ENCODE measurements at places on chromosomes 6 and 20.

GRCh38 chr6:53483423-53484353, 61.2 kb downstream of the GCLC start:
- DNase-seq = no peak

DNA sequence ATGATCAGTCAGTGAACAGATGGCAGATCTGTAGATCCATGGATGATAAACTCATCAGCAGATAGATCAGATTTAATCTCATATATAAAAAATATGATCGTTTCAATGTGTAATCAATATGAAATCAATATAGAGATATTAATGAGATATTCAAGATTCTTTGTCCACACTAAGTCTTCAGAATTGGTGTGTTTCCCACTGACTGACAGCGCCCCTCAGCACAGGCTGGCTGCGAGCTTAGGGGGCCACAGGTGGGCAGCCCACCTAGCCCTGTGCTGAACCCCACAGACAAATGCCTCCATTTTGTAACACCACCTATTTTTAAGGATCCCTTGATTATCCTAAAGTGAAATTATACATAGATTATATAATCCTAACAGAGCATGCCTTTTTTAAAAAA, 32.3 kb downstream of the FRMD1 start:
- DNase-seq = no peak

- DNase-seq = no peak
Measured at GRCh38 chr6:54048782-54049181, 62.5 kb upstream of the MLIP start.

- no peak for DNase-seq
Measured at GRCh38 chr6:110628330-110628729, 151.9 kb upstream of the SLC22A16 start.

- peak; percentile 56 for DNase-seq
Measured at GRCh38 chr6:138527411-138528088, 28.3 kb upstream of the NHSL1 start.

DNA sequence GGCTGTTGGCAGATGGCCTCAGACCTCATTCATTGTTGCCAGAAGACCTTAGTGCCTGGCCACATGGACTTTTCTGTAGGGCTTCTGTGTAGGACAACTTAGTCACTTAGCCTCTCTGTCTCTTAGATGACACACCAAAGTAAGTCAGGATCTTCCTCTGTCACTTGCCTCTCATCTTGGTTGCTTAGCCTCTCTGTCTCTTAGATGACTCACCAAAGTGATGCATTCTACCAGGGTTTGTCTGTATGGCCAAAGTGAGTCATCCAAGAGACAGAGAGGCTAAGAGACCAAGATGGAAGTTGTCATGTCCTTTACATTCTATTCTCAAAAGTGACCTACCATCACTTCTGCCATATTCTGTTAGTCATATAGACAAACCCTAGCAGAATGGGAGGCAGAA, 255.9 kb upstream of the DEFB112 start:
- DNase-seq = no peak

Measured in NCI-H526 treated with DMSO at 0.1 percent for 48 hours (cell line).